Activated naive CD4-positive, alpha-beta T cell (primary cell): ENCODE measurements at places on chromosomes 12 and 14.

GRCh38 chr12:56629459-56630179 lies 507 bp downstream of the BAZ2A start:
- no peak for DNase-seq

DNA sequence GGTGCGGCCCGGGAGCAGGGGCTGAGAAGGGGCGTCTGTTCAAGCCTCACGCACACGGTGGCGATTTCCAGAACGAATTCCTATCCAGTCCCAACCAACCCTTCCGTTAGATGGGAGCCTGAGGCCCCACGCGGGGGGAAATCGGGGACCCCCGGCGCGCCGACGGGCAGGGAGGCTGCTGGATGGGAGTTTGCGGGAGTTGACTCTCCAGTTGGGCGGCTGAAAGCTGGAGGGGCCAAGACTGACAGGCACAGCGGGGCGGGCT lies 9.8 kb downstream of the EXOC3L4 start:
- no peak for DNase-seq

- no peak for DNase-seq
Measured at GRCh38 chr12:83065562-83065961, 378.9 kb downstream of the TMTC2 start.

DNA sequence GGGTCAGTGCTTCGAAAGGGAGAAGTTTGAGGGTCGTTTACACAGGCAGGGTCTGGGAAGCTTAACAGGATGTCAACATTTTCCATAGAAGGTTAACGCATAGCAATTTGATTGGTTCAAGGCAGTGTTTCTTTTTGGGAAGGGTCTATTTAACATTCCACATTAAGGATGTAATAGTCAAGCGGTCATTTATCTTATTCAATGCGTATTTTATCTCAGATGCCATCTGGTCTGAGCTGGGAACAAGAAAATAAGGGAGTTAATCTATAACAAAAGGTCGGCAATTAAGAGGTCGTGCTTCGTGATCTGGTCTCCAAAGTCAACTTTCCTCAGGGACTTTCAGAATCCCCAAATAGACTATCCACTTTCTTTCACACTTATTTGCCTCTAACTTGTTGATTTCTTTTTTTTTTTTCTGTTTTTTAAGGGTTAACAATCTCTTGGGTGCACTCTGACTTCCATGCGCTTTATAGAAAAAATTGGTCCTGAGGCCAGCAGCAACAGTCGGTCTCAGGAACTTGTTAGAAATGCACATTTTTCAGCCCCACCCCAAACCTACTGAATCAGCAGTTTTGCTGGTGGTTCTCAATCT lies 550 bp upstream of the RESF1 start:
- no peak for DNase-seq

DNA sequence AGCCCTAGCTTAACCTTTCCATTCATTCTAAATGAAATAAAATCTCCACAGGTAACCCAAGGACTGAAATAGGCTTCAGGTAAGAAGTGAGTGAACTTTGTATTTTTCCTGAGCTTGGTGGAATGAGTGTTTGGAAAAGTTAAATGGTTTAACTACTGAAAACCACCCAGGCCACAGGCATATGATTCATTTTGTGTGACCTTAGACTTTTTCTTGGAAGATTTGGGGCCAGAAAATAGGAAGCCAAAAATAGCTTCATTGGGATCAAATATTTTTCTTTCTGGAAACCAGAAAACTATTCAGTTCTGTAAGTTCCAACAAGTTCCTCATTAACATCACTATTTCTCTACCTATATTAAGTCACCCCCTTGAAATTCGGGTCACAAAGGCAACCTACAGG lies 212.6 kb downstream of the PCNX1 start:
- no peak for DNase-seq

GRCh38 chr12:68557011-68557730 lies 53.5 kb upstream of the RAP1B start:
- DNase-seq, result no peak

GRCh38 chr12:127064207-127064606 lies 1202.8 kb upstream of the TMEM132C start:
- no peak for DNase-seq
